ENCODE measurements at places on chromosomes 13 and 19. TPM values are rescaled to one million over a fixed set of nuclear protein-coding genes. Genes with fewer than 3 reads are reported as not detected.

The TMEM91 gene
- 1.7 TPM for total RNA-seq

DNA sequence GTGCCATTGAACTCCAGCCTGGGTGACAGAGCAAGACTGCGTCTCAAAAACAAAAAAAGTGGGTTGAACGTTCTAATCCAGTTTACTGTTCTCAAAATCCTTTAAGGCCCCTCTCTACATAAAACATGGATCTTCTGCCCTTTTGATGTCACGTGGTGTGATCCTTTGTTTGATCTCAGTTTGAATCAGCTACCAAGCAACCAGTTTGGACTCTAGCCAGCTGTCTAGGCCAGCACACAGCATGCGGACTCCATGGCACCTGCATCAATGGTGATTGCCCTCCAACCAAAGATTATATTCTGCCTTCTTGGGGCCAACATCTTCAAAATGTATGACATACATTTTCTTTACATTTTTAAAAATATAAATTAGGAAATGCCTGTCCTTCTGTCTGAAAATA, 365.4 kb downstream of the NDFIP2 start:
- DNase-seq: no peak

DNA sequence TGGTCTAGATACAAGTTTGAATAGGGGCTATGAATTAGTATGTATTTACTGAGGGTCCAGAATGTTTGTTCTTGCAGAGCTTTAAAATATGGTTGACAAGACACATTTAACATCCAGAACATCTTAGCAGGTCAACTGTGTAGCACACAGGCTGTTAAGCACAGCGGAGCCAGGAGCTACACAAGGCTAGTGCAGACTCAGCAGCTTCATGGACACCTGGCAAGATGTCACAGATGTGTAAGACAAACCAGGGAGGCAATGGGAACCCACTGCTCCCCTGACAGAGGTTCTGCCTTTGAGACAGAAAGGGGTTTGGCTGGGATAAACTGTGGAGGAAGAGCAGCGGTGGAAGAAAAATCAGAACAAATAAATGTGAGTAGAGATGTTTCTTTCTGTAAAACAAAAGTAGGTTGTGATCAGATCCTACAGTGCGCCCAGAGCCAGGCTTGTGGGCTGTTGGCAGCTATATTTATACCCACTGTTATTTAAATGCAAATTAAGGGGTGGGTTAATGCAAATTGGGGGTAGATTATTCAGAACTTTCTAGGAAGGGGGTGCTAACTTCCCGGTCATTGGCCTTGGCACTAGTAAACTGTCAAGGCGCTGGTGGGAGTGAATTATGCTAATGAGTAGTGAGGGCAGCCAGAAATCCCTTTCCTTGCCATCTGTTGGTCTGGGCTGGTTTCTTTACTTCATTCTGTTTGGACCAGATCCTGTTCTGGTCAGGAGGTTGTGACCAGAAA, 33.0 kb downstream of the MIPEP start:
- DNase-seq: no peak

GRCh38 chr19:1699998-1700732, 47.8 kb upstream of the TCF3 start:
- DNase-seq: no peak
